SJSA1 (cell line): ENCODE measurements at places on chromosomes 2 and 18. TPM values are rescaled to one million over a fixed set of nuclear protein-coding genes. Genes with fewer than 3 reads are reported as not detected.

Gene SCYGR4
- not detected in 2 replicates for total RNA-seq

Gene CCDC141
- not detected in 2 replicates for total RNA-seq

DNA sequence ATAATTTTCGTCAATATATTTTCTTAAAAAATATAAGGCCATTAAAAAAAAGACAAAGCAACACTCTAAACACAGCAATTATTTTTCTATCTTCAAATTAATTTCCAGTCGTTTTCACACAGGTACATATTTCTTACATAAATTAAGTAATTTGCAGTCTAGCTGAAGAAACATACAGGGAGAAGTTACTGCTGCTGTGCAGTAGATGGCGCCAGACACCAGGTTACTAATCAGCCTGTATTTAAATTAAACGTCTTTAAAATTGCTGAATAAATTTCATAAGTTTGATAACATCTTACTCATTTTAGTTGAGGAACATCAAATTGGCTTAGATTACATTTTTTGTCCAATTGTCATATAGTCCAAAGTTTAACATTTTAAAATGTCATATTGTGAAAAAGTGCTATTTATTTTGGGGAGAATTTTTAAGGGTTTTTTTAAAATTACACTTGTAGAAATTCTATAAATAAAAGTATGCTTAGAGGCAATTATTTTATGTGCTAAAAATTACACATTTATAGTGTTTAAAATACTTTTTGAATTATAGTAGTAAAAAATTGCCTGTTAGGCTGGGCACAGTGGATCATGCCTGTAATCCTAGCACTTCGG is 88.4 kb downstream of the PMAIP1 start:
- H3K4me1 ChIP-seq, result no peaks in the 10 kb centered on the region
- no peak overlapping the region for H3K4me3 ChIP-seq
- H3K27ac ChIP-seq, result no peak overlapping the region
- H3K27me3 ChIP-seq, result no peaks in the 10 kb centered on the region

DNA sequence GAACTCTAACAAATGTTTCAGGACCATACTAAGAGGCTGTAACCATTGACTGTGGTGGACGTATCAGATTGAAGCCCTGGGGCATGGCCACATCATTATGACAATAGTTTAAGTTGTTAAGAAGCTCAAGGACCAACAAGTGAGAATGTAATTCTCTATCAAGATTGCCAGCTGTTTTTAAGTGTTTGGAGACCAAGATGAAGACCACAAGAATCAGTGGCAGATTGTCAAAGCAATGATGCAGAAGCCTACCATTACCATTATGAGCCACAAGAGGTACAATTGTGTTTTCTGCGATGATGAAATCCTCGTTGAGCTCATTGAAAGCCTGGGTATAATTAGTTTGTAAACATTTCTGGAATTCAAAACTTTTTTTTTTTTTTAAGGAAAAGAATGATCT is 261.1 kb upstream of the ZEB2 start:
- no peaks in the 10 kb centered on the region for H3K27me3 ChIP-seq
- no peaks in the 10 kb centered on the region for H3K4me1 ChIP-seq
- no peak overlapping the region for H3K27ac ChIP-seq

- H3K27me3 ChIP-seq, result no peaks in the 10 kb centered on the region
- 0 out of 2 replicates have a peak, but pooled peaks cover 5% of the 10 kb centered on the region for H3K36me3 ChIP-seq
- peaks cover 12% of the 10 kb centered on the region for H3K4me1 ChIP-seq
- H3K27ac ChIP-seq, result no peak overlapping the region
- DNase-seq, result no peak
Observed at GRCh38 chr2:3493615-3494007, 25.7 kb downstream of the ADI1 start.

Gene TPGS2
- total RNA-seq, result 380 and 402 TPM in 2 replicates

DNA sequence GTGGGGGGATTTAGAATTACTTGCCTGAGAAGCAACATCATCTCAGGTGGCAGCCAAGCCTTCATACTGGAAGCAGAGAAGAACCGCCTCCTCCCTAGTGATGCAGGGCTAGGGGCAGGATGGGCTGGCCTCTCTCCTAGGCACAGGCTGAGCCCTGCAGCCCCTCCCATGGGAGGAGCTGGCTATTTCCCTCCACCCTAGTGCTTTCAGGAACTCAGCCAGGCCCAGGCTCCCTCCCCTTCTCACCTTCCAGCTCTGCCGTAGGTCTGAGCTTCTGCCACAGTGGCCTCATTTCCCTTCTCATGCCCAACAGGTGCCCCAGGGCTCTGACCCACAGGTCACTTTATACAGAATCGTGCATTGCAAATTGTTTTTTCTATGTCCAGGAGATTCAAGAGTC is 31.0 kb downstream of the CENPA start:
- peaks cover 36% of the 10 kb centered on the region for H3K27me3 ChIP-seq
- no peaks in the 10 kb centered on the region for H3K4me1 ChIP-seq

Gene GAL3ST2
- not detected in 2 replicates for total RNA-seq

DNA sequence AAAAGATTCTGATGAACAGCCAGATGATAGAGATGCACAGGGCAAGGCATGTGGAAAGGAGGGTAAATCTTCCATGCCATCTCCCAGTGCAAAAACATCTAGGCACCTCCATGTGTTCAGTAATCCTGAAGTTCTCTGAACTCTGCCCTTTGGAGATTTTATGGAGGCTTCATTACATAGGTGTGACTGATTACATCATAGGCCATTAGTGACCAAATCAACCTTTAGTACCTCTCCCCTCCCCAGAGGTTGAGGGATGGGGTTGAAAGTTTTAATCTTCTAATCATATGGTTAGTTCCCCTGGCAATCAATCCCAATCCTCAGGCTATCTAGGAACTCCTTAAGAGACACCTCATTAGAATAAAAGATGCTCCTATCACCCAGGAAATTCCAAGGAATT is 2190.2 kb upstream of the PIK3C3 start:
- H3K27me3 ChIP-seq, result no peaks in the 10 kb centered on the region
- H3K4me3 ChIP-seq, result no peak overlapping the region
- no peaks in the 10 kb centered on the region for H3K4me1 ChIP-seq
- H3K36me3 ChIP-seq, result no peaks in the 10 kb centered on the region
- no peak for DNase-seq
- no peak overlapping the region for H3K27ac ChIP-seq

Gene EGR4
- not detected in 2 replicates for total RNA-seq

DNA sequence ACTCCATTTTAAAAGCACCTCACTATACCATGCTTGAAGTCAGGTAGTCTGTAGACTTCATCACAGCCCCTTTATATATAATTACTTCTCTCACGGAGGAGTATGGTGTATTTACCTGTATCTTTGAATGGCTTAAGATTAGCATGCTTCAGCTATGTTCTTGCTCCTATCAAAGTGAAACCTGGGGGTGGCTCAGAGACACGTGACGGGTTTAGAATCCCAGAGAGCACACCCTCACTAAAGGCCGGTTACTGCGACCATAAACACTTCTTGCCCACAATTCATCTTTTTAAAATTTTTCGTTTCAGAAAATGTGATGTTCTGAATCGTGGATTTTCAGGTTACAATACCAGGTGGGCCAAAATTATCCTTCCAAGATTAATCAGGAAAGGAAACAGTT is 3.6 kb downstream of the IAH1 start:
- peaks cover 32% of the 10 kb centered on the region for H3K4me1 ChIP-seq
- DNase-seq, result no peak
- H3K4me3 ChIP-seq, result no peak overlapping the region
- peaks cover 82% of the 10 kb centered on the region for H3K36me3 ChIP-seq

DNA sequence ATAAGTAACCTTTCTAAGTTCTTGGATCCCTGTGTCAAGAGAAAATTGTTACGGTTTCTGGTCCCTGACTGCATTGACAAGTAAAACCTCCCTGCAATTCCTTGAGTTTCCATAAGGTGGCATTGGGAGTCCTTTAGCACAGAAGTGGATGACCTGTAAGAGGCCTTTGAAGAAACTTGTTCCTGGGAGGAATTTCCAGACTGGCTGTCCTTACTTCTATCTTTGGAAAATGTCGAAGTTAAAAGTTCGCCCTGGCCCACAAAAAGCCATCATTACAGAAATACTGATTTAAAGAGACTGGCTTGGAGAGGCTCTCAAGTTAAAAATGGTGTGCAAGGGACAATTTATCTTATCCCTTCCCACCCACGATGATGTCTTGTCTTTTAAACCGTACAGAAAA is 218.4 kb downstream of the CDH20 start:
- H3K27me3 ChIP-seq, result no peaks in the 10 kb centered on the region
- no peaks in the 10 kb centered on the region for H3K36me3 ChIP-seq
- peak; percentile 86 for DNase-seq
- no peak overlapping the region for H3K4me3 ChIP-seq
- H3K27ac ChIP-seq, result no peak overlapping the region

Gene AAK1
- 83.8 and 84.9 TPM in 2 replicates for total RNA-seq

Gene MROH2A
- not detected in 2 replicates for total RNA-seq

DNA sequence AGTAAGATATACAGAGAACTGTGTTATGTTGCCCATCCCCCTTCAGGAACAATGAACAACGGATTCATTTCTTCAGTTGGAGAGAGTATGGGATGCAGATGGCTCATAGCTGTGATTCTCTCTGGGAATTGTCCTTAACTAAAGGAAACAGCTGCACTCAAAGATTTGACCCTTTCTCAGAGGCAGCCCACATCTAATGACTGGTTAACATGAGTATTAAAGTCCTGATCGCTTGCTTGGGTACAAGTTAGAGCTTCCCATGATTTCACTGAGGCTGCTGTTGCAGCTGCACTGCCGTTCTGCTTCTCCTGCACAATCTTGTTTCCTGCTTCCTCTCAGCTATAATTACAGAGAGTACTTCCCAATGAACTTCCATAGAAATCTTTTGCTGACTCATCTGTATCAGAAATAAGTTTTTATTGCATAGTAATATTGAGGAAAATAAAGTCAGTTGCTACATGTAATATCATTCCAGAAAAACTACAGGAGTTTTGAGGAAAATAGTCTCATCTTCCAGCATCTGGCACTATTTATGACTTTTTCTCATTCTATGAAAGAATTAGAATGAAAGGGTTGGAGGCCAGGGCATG is 12.8 kb upstream of the SCN9A start:
- no peak overlapping the region for H3K27ac ChIP-seq
- no peak for DNase-seq
- H3K36me3 ChIP-seq, result no peaks in the 10 kb centered on the region
- H3K4me1 ChIP-seq, result no peaks in the 10 kb centered on the region

Gene PARD3B
- 8.3 and 10.6 TPM in 2 replicates for total RNA-seq

- H3K4me3 ChIP-seq, result no peak overlapping the region
- peak overlapping the region; percentile 60 for H3K27ac ChIP-seq
- peaks cover 24% of the 10 kb centered on the region for H3K4me1 ChIP-seq
- no peaks in the 10 kb centered on the region for H3K27me3 ChIP-seq
- peak; percentile 71 for DNase-seq
- H3K36me3 ChIP-seq, result no peaks in the 10 kb centered on the region
Observed at GRCh38 chr2:215826838-215827441, 186.4 kb downstream of the MREG start.

GRCh38 chr2:11907190-11907589 is 160.8 kb downstream of the LPIN1 start:
- no peaks in the 10 kb centered on the region for H3K36me3 ChIP-seq
- no peaks in the 10 kb centered on the region for H3K4me1 ChIP-seq
- no peak overlapping the region for H3K27ac ChIP-seq
- H3K27me3 ChIP-seq, result no peaks in the 10 kb centered on the region
- DNase-seq, result no peak
- no peak overlapping the region for H3K4me3 ChIP-seq

Gene SDC1
- 75.2 and 117 TPM in 2 replicates for total RNA-seq

Gene ERBB4
- under 0.01 TPM in 1 of 2 replicates, not detected in the other for total RNA-seq

DNA sequence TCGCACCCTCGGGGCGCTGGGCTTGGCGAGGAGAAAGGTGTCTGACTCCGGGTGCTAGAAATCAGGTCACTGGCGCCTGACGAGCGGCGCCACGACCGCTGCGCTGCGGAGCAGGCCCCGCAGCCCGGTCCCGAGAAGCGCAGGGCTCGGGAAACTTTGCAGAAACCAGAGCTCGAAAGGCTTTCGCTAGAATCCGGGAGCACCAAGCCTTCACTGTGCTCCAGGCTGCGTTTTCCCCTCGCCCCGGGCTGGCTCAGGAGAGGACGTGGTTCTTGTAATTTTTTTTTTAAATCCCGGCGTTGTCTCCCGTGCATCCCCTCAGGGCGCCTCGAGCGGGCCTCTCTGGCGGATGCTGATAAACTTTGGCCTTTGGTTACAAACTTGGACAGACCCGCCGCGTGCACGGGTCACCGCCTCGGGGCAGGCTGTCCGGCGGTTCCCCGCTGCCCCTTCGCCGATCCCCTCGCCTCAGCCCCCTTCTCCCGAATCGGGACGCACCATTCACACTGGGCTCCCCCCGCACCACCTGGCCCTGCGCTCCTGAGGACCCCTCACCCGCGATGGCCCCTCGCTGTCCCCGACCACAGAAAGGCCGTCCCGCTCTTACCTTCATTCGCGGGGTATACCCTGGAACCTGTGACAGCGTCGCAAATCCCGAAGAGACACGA is 419 bp downstream of the EPHA4 start:
- peaks cover 24% of the 10 kb centered on the region for H3K27me3 ChIP-seq
- no peaks in the 10 kb centered on the region for H3K36me3 ChIP-seq
- H3K4me3 ChIP-seq, result peak overlapping the region; percentile 43
- DNase-seq, result no peak
- H3K27ac ChIP-seq, result no peak overlapping the region
- peaks cover 34% of the 10 kb centered on the region for H3K4me1 ChIP-seq

GRCh38 chr2:23554054-23554697 is 169.2 kb downstream of the KLHL29 start:
- no peak overlapping the region for H3K27ac ChIP-seq
- DNase-seq, result no peak
- no peak overlapping the region for H3K4me3 ChIP-seq
- peaks cover 10% of the 10 kb centered on the region for H3K4me1 ChIP-seq
- no peaks in the 10 kb centered on the region for H3K36me3 ChIP-seq
- H3K27me3 ChIP-seq, result no peaks in the 10 kb centered on the region

Gene RAB6C
- not detected in 2 replicates for total RNA-seq

Gene EIF2AK2
- total RNA-seq, result 14.0 and 29.4 TPM in 2 replicates

DNA sequence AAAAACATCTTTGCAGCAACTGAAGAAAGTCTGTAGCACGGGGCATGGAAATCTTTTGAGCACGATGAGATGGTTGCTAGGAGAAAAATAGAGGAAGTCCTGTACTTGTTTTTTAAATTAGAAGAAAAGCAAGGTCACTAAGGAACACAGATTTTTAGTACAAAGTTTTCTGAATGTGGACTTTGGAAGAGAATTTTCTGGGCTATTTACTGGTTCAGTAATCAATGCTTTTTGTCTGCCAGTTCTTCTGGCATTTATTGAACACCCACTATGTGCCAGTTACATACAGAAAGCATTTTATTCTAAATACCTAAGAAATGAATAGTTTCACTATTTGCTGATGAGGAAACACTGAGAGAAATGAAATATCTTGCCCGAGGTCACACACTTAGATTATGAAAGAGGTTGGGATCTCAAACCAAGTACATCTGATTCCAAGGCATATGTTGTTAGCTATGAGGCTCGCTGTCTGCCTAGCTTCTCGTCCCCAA is 15.6 kb upstream of the MAP3K20 start:
- no peaks in the 10 kb centered on the region for H3K27me3 ChIP-seq
- H3K36me3 ChIP-seq, result no peaks in the 10 kb centered on the region
- H3K4me3 ChIP-seq, result no peak overlapping the region
- no peak for DNase-seq

- H3K27ac ChIP-seq, result peak overlapping the region; percentile 52
- peak overlapping the region; percentile 79 for H3K4me3 ChIP-seq
- no peaks in the 10 kb centered on the region for H3K27me3 ChIP-seq
Observed at GRCh38 chr18:21703241-21703820, 1.2 kb downstream of the ABHD3 start.
